ENCODE measurements at places on chromosomes 2 and 18.

DNA sequence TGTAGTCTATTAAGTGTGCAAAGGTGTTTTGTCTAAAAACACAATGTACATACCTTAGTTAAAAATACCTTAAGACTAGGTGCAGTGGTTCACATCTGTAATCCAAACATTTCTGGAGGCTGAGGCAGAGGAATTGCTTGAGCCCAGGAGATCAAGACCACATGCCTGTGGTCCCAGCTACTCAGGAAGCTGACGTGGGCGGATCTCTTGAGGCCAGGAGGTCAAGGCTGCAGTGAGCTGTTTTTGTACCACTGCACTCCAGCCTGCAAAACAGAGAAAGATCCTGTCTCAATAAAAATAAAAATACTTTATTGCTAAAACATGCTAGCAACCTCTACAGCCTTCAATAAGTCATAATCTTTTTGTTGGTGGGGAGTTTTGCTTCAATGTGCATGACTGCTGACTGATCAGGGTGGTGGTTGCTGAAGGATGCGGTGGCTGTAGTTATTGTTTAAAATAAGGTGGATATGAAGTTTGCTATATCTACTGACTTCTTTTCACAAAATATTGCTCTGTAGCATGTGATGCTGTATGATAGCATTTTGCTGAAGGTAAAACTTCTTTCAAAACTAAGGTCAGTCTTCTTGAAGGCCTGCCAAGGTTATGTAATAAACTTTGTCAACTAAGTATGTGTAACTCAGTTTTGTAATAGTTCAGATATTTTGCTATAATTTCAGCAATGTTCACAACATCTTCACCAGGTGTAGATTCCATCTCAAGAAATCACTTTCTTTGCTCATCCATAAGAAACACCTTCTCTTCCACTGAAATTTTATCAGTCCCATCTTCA is 1238.0 kb upstream of the NRXN1 start:
- DNase-seq, result peak; percentile 18

- no peak for DNase-seq
Measured at GRCh38 chr18:25327584-25327983, 24.4 kb downstream of the ZNF521 start.

DNA sequence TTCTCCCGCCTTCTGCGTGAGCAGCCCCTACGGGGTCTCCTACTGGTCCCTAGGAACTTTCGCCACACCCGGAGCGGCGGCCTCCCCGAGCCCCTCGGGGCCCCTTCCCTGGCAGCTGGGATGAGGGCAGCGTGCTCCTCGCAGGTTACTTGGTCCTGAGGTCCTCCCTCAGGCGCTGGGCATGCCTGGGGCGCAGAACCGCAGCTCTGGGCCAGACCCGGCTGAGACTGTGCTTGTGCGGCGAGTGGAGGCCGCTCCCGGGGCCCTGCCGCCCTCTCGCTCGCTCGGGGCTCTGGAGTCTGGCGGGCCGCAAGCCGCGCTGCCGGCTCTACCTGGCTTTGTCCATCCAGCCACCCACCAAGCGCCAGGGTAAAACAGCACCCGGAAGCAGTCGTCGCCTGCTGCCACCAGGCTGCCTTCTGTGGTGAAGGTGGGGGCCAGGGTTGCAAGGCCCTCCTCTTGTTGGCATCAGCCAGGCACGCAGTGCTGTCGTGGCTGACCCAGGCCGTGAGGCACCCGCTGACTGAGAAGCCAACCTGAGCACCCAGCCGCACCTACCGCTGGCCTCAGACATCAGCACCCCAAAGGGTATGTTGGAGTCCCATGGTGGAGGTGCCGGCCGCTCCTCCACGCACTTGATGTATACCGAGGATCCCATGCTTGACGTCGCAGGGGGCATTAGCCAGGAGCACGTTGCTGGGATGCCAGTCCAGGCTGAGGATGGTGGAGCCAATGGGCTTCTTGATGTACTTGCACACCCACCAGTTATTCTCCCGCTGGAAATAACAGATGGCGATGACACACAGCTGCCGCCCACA is 46.1 kb upstream of the PTH2R start:
- DNase-seq, result no peak

GRCh38 chr2:46747297-46747818 is 168.2 kb downstream of the MCFD2 start:
- no peak for DNase-seq

DNA sequence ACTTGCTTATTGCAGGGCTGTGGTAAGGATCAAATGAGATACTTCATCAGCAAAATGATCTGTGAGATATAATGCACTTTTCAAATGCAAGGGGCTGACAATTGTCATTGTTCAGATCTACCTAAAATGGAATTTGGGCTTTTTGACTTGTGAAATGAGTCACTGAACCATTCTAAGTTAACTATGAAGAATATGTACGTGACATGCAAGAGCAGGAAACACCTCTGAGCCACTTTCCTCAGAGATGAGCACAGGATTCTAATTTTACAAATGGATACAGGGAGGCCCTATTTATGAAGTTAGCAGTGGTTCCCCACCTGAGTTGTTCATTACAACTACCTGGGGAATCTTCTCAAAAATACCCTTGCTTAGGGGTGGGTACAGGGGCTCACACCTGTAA is 26.7 kb downstream of the CTLA4 start:
- no peak for DNase-seq

- DNase-seq, result no peak
Measured at GRCh38 chr18:74337912-74338309, 22.3 kb downstream of the C18orf63 start.

GRCh38 chr2:100407073-100407472 is 10.4 kb downstream of the CHST10 start:
- no peak for DNase-seq

GRCh38 chr18:14979875-14980274 is 231.9 kb downstream of the ANKRD30B start:
- no peak for DNase-seq

DNA sequence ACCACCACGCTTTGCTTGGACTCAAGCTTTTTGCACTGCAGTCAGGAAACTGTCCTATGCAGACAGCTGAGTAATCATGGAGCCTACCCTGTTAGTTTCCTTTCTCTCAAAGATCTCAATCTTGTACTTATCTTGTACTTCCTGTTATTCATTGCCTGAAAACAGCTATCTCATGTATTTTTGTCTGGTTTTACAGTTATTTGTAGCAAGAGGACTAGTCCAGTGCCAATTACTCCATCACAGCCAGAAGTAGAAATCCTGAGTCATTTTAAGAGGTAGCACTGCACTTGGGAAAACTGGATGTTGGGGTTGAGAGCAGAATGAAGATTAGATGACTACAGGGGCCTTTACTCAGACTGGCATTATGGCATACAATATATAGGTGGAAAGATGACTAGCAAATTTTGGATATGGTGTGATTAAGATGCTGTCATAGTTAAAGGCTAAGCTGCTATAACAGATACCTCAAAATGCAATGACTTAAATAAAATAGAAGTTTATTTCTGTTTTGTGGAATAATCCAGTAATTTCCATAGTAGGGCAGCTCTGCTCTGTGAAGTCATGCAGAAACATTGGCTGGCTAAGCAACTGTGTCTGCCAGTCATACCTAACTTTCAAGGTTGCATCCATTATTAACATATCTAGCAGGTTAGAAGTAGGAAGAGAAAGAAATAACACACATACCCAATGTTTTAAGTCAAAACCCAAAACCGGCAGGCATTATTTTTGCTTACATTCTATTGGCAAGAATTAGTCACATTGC is 21.1 kb upstream of the CHMP3 start:
- DNase-seq, result no peak

DNA sequence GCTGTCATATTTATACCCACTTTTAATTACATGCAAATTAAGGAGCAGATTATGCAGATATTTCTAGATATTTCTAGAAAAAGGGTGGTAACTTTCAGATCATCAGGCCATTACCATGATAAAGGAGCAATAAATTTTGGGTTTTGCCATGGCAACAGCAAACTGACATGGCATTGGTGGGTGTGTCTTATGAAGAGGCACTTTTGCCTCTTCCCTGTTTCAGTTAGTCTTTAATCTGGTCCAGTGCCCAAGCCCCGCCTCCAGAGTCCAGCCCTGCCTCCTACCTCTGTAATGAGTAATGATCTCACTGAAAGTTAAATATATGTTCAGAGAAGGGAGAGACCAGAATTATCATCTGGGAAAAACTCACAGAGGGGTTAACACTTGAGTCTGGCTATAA is 124.8 kb downstream of the SCG2 start:
- DNase-seq, result no peak

DNA sequence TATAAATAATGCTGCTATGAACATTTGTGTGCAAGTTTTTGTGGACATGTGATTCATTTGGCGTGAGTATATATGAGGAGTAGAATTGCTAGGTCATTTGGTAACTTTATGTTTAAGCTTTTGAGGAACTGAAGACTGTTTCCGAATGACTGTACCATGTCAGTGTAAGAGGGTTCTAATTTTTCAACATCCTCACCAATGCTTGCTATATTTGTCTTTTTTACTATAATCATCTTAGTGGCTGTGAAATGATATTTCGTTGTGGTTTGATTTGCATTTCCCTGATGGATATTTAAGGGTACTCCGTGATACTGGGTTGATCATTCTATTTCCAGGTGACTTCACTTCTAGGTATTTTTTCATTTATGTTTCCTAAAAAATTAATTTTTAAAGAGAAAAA is 241.1 kb downstream of the BCL2 start:
- no peak for DNase-seq

- DNase-seq, result no peak
Measured at GRCh38 chr2:234422981-234423431, 73.9 kb downstream of the ARL4C start.

GRCh38 chr18:35696307-35696706 is 114.8 kb downstream of the GALNT1 start:
- no peak for DNase-seq

- DNase-seq, result peak; percentile 28
Measured at GRCh38 chr2:14256890-14257289, 375.6 kb upstream of the LRATD1 start.

- DNase-seq, result no peak
Measured at GRCh38 chr18:7414459-7414858, 152.7 kb upstream of the PTPRM start.

GRCh38 chr2:196480653-196481323 is 158.7 kb upstream of the CCDC150 start:
- DNase-seq, result no peak

GRCh38 chr2:166675553-166675952 is 181.5 kb upstream of the SCN7A start:
- no peak for DNase-seq

- DNase-seq, result no peak
Measured at GRCh38 chr2:240961910-240962299, 36.5 kb upstream of the SNED1 start.

- DNase-seq, result no peak
Measured at GRCh38 chr18:4157352-4157751, 297.8 kb downstream of the DLGAP1 start.

DNA sequence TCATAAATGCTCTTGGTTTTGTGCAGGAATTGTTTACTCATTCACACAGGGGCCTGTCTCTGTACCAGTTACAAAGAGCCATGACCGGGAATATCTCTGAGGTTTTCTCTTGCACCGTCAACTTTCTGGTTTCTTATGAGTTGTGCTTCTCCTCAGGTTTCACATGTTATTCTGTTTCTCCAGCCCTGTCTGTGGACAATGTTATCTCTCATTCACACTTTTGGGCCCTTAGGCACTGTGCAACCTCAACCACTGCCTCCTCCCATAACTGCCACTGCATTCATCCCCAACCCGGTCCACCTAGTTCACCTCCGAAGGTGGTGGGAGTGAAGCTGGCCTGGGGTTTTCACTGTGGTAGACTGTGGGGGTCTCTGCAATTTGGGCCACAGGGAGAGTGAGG is 22.5 kb upstream of the NEDD4L start:
- DNase-seq, result no peak

DNA sequence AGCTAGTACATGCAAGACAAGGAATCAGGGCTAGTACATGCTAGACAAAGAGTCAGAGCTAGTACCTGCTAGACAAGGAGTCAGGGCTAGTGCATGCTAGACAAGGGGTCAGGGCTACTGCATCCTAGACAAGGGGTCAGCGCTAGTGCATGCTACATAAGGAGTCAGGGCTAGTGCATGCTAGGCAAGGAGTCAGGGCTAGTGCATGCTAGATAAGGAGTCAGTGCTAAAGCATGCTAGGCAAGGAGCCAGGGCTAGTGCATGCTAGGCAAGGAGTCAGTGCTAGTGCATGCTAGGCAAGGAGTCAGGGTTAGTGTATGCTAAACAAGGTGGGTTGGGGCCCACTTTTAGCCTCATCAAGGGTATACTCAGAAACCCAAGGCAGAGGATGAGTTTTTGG is 90.1 kb upstream of the FAM136A start:
- DNase-seq, result no peak

DNA sequence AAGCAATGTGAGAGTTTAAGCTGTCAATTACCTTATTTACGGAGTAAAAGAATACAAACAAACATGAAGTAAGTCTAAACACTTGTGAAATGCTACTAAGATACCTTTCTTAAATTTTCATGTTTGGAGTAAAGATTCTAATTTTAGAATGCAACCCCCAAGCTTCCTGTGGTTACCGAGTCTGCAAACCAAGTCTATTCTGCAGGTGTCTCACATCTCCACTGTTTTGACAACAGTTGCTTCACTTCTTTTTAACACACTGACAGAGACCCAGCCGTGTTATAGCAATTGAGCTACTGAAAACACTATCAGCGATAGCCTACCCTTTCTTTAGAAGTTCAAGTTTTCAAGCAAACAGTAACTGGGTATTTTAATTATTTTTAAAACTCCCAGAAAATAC is 608.3 kb downstream of the ERBB4 start:
- DNase-seq, result no peak

DNA sequence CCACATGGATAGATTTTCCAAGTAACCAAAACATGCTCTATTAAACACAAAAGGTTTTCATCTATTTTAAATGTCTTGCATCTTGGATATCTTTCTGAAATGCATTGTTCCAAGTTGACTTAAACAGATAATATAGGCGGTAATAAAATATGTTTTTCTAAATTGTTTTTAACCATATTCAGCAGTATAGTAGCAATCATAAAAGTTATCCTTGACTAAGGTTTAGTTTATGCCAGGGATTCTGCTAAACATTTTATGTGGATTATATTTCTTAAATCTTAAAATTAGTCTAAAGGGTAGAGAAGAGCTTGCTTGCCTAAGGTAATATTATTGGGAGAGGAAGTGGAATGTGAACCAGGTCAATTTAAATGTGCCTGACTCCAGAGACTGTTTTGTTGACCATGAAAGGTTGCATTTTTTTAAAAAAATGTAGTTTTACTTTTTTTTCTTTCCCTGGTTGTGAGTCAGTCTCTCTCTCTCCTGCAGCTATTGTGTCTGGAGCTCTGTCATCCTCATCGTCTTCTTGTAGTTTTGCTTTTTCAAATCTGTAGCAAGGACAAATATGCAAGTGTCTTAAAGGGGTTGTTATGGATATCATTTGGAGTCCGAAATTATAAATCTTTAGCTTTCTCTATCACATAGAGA is 309.1 kb upstream of the COL3A1 start:
- DNase-seq, result no peak

DNA sequence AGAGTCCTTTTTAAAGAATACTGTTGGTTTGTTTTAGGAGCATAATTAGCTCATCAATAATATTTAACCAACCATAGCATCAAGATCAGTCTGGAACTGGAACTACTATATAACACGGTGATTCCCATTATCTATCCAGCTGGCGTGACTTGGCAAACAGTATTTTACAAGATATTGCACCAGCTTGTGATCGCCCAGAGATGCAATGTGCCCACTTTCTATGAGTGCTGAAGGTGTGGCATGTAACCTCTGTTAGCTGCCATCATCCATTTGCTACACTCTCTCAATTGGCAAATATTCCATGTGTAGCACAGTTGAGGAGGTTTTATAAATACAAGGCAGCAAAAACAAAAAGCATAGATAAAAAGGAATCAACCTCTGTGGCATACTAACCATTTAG is 64.9 kb downstream of the FIGN start:
- no peak for DNase-seq

Data from kidney epithelial cell (primary cell).